ENCODE measurements at places on chromosomes 5 and 9.

- DNase-seq = no peak
Measured at GRCh38 chr5:124599028-124599973, 147.1 kb downstream of the ZNF608 start.

- DNase-seq = no peak
Measured at GRCh38 chr5:55226027-55226933, 835 bp downstream of the MCIDAS start.

GRCh38 chr9:136347472-136348256 is 15.9 kb downstream of the DNLZ start:
- DNase-seq = no peak

GRCh38 chr5:103490030-103490739 is 72.4 kb downstream of the NUDT12 start:
- DNase-seq = no peak
